ENCODE measurements at places on chromosomes 6 and 20.
A peak's percentile ranks its signal among the peaks of the same experiment; 100 is the strongest.

GRCh38 chr6:136051140-136051775 lies 198.9 kb downstream of the MTFR2 start:
- DNase-seq: no peak

- peak; percentile 69 for DNase-seq
Observed at GRCh38 chr6:21754891-21755290, 161.3 kb downstream of the SOX4 start.

DNA sequence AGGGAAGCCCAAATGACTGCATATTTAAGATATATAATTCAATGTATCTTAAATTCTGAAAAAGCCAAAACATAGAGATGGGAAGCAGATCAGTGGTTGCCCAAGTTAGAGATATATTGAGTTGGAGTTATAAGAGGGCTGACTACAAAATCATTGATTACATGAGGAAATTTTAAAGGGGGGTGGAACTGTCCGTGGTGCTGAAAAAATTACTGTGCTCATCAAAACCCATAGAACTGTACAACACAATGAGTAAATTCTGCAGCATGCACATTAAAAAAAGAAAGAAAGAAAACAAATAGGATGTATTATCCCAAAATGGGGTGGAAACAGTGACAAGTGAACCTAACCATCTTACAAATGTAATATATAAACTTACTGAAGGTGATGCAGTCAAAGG lies 100.9 kb downstream of the FUT9 start:
- DNase-seq: no peak

DNA sequence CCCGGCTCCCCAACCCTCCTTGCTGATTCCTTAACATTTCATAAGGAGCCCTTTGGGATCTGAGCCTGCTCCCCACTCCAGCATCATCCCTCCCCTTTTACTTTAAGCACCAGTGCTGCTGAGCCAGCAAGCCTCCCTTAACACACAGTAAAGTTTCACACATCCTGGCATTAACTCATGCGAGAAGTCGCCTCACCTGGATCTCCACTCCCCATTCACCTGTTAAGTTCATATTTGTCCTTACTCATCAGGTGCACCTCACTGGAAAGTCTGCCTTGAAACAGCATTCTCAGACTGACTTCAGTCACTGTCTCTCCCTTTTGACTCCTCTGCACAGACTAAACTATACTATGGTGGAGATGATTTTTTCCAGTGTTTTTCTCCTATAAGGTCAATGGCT lies 47.8 kb upstream of the MAP7 start:
- DNase-seq: no peak

GRCh38 chr6:142947714-142948480 lies 2.9 kb upstream of the HIVEP2 start:
- DNase-seq: no peak

DNA sequence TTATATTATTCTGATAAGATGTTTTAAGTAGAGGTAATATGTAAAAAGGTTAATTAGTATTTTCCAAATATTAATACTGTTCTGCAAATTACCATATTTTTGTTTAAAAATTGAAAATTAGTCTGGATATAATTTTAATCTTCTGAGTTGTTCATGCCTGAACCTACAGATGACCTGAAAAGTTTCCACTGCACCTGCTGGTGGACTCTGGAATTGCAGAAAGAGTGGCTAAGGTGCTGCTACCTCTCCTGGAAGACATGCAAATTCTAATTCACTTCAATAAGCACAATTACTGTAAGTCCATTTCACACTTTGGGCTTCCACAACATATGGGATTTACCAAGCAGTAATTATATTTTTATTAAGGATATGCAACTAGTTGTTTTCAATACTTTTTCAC lies 77.7 kb upstream of the OLIG3 start:
- peak; percentile 59 for DNase-seq

GRCh38 chr20:10201321-10201870 lies 17.2 kb upstream of the SNAP25 start:
- no peak for DNase-seq

GRCh38 chr6:47169785-47170616 lies 127.9 kb upstream of the ADGRF1 start:
- no peak for DNase-seq

DNA sequence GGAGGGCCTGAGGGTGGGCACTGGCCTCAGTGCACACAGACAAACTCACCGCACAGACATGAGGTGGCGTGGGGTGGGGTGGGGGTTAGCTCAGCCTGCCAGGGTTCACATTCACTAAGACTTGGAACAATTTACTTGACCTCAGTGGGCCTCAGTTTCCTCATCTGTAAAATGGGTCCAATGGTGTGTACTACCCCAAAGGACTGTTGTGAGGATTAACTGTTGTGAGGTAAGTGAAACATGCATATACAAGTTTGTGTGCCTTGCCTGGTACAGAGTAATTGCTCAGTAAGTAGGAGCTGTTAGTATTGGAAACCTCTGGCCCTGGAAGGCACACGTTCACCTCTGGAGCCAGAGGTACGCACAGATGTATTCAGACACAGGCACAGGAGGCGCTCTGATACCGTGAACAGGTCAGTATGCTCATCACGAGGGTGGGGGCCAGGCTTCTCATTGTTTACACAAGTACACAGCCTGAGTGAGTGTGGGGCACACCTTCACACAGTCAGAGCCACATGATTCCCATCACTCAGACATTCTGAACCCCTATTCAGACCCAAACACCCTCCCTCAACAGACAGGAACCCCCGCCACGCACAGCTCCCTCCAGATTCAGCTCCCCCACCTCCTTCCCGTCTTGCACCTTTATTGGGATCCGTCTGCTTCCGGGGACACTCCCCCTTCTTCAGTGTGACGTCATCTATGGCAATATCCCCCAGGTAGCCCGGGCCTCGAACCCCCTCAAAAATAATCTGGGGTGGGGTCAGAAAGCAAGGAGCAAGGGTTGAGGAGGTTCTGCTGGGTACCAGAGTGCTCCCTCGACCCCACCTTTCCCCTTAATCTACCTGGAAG lies 59.9 kb downstream of the MDGA1 start:
- DNase-seq: no peak

- no peak for DNase-seq
Observed at GRCh38 chr6:72890671-72891070, 268.8 kb downstream of the KCNQ5 start.

DNA sequence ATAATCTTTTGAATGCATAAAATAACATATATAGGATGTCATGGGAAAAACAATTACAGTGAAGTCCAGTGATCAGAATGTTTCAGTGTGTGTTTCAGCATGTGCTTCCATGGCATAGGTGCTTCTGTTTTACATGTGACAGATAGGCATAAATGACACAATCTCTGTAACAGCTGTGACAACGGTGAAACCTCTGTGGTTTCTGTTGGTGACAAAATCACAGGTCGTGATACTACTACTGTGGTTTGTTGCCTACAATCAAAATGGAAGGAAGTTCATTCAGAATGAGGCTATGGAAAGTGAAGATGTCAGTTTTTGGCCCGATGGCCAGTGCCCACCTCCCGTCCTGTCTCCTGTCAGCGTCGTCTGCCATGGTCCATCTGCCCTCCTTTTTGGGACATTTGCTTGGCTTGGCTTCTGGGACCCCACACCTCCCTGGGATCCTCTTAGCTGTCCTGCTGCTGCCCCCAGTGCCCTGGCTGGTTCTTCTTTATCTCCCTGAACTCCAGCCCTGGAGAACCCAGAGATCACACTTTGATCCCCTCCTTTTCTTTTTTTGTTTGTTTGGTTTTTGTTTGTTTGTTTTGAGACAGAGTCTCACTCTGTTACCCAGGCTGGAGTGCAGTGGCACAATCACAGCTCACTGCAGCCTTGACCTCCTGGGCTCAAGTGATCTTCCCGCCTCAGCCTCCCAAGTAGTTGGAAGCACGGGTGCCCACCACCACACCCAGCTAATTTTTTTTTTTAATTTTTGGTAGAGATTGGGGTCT lies 79.3 kb upstream of the NAA20 start:
- DNase-seq: no peak

- DNase-seq: no peak
Observed at GRCh38 chr6:14254505-14254904, 136.9 kb downstream of the CD83 start.

GRCh38 chr20:45053430-45054351 lies 47.2 kb downstream of the KCNS1 start:
- DNase-seq: no peak

GRCh38 chr6:143468026-143468425 lies 17.4 kb downstream of the PEX3 start:
- DNase-seq: no peak

DNA sequence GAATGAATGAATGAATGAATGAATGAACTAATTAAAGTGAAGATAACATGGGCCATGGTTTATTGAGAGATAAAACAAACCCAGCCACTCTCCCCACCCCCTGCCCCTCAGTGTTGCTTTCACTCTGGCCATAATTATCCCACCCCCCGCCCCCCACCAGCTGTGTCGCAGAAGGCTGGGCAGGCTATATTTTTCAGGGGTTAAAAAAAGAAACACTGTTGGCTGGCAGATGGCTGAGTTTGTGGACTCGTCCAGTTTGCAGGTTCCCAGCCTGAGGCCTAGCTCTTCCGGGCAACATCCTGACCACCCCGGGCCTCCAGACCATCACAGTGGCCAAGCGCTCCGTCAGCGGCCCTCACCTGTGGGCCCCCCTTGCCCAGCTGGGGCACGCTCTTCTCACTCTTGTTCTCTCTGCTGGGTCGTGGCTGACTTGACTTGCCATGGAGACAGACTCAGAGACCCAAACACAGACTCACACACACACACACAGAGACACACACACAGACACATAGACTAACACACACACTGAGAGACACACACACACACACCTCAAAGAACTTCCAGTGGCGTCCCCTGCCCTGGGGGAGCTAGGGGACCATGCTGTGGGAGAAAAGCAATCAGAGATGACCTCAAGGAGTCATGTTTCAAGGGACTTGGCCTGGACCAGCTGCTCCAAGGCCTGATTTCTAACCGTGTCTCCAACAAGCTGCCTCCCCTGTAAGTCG lies 2.2 kb upstream of the GRM4 start:
- no peak for DNase-seq

DNA sequence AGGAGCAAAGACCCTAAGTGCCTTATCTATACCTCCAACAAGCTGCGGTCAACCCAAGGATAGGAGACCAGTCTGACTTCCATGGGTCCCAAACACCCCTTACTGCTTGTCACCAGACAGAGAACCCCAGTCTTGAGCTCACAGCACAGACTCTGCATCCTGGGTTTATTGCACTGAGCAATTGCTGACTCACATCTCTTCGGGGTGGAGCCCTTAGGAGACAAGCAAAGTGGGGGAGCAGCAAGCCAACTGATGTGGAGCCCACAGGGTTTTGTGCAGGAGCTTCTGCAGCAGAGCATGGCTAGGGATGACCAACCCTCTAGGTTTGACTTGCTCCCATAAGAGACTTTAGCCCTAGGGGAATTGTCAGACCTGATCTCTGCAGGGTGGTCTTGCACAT lies 38.6 kb upstream of the EYS start:
- DNase-seq: no peak

GRCh38 chr6:26195376-26195923 lies 108.2 kb downstream of the HFE start:
- peak; percentile 77 for DNase-seq

GRCh38 chr6:40528051-40528450 lies 59.1 kb downstream of the LRFN2 start:
- no peak for DNase-seq

GRCh38 chr6:133241901-133242636 lies 912 bp downstream of the EYA4 start:
- DNase-seq: no peak

DNA sequence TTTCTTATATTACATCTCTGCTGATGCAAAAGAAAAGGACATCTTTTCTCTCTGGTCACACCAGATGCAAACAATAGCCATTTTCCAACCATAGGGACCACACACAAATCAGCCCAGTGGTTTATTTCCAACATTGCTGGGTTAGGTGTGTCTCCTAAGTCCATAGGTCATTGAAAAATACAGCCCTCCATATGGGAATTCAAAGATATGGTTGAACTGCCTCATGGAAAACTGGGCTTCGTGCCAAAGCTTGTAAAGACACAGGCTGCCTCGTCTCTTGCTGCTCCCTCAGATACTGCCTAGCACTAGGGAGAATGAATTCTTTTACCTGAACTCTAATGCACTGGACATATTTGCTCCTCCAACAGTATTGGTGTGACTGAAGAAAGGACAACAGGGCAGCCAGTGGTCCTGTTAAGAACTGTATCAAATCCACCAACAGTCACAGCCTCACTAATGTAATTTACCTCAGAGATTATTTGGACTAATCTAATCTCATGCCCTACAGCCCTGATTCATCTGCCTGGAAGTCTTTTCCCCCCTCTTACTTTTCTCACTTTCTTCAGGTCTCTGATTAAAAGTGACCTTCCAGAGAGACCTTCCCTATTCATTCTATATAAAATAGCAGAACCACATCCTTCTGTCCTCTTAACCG lies 48.3 kb upstream of the TBC1D32 start:
- DNase-seq: no peak

GRCh38 chr20:15241681-15242080 lies 904.3 kb upstream of the FLRT3 start:
- no peak for DNase-seq

DNA sequence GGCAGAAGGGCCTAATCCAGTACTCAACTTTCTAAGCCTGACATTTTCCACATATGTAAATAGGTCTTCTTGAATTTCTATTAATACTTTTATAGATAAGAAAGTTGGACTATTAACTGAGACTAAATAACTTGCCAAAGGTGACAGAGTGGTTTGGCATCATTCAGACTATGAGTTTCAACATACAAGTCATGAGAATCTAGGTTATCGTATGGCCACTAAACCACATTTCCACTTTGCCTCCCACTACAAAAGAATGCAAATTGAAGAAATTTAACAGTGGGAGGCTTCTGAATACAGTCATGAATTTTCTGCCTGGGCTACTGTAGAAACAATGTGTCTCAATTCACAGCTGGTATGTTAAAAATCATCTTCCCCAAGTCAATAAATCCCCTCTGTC lies 531.0 kb upstream of the AGPAT4 start:
- DNase-seq: no peak

GRCh38 chr6:73579851-73580246 lies 59.0 kb upstream of the EEF1A1 start:
- peak; percentile 62 for DNase-seq

DNA sequence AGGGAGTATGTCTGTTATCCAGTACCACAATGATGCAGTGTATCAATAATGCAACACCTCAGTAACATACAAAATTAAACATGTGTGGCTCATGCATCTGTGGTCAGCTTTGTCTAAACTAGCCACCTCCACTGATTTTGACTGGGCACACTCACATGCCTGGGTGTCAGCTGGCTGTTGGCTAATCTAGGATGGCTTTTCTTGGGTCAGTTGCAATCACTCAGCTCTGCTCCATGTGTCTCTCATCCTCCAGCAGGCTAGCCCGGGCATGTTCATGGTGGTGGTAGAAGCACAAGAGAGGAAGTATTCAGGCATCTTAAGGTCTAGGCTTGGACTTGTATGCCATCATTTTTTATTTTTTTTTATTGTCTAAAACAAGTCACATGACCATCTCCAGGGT lies 59.3 kb upstream of the JAG1 start:
- DNase-seq: no peak

DNA sequence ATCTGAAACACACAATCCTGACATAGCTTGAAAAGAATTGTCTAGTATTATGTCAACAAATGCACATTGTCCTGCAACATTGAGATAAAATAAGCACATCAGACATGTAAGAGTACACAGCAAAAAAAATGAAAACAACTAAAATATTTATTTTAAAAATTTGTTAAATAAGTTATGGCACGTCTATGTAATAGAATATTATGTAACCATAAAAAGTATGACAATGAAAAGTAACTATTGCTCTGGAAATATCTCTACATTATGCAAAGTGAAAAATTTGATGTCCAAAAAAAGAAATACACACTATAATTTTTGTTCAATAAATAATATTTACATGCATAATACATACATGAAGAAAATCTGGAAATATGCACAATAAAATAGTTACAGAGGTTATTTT lies 9.3 kb upstream of the ID4 start:
- DNase-seq: no peak

Data from HCT116 (cell line).